ENCODE measurements at places on chromosomes 4 and X.
A peak's percentile ranks its signal among the peaks of the same experiment; 100 is the strongest.

DNA sequence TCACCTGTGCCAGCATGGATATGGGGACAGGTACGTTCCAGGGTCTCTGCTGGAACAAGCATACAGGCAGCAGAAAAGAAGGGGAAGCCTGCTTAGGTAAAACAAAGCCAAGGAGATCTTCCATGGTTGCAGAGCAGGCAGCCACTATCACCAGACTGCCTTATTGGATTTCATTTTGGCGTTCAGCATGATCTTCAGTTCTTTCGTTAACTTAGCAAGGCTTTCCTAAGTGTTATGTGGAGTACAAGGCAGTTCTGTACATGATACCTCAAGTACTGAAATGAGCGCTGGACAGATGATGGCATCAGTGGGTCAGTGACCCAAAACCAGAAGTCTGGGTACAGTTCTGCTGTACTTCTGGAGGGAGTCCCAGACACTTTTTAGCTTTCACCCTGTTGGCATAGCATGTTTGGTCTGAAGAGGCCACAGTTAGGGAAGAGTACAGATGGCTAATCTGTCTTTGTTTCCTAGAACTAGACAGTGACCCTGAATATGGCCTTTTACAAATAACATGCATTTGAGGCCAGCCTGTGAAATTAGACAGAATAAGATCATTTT, 8.9 kb downstream of the SMIM20 start:
- DNase-seq, result no peak

- no peak for DNase-seq
Measured at GRCh38 chr4:78592088-78592783, 40.7 kb downstream of the ANXA3 start.

DNA sequence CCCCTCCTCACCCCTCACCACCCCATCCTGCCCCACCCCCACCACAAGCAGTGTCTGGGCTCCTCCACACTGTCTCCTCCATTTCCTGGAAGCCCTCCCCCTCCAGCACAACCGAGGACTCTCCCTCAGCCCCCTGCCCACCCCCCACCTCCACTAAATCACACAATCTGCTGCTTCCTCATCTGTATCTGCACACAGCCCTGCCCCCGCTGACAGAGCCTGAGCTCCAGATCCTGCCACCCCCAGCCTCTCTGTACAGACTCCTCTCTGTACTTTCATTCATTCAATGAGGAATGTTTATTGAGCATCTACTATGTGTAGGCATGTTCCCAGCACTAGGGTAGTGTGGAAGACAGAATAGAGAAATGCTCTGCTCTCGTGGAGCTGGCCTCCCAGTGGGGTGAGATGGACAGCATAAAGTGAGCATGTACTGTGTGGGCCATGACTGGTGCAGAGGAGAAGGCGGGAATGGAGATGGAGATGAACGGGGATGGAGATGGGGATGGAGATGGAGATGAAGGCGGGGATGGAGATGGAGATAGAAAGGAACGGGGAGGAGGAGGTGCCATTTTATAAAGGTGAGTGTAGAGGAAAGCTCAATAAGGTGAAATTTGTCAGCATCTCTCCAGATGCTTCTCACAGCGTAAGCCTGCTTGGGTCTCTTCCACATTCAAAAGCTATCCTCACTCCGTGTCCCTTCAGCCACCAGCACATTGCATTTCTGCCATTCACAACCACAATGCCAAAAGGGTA, 2.5 kb upstream of the PPP2R2C start:
- no peak for DNase-seq

DNA sequence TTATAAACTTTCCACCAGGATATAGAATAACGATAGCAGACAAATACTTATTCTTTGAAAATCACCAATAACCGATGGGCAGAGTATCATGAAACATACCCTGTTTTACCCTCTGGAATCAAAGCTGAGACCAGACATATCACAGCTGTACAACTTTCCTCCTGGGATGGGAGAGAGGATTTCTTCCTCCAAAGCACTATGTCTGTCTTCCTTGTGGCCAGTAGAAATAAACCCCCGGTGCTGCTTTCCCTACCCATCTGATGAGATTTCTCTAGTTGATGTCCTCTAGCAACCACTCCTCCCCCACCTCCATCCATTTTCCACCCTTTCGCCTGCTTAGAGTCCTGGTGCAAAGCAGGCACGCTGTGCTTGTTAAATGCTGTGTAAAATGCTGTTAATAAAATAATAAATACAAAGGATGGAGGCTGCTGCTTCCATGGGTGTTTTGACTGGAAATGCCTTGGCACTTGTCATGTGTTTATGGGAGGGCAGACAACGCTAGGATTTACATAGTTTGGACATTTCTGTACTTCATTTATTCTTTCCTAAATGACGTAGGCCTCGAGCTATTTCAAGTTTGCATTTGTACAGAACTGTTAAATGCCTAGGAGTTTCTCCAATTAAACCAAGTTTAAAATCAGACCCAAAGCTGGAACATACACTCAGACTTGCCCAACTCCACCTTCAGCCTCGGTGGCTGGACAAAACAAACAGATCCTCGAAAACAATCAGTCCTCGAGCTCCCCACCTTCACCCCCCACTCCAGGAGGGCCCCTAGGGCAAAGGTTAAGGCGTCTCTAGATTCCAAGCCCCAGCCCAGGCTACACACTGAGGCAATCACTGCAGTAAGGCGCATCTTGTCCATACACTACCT, 10.1 kb downstream of the BCOR start:
- no peak for DNase-seq

- no peak for DNase-seq
Measured at GRCh38 chr4:7390336-7390735, 44.4 kb downstream of the PSAPL1 start.

DNA sequence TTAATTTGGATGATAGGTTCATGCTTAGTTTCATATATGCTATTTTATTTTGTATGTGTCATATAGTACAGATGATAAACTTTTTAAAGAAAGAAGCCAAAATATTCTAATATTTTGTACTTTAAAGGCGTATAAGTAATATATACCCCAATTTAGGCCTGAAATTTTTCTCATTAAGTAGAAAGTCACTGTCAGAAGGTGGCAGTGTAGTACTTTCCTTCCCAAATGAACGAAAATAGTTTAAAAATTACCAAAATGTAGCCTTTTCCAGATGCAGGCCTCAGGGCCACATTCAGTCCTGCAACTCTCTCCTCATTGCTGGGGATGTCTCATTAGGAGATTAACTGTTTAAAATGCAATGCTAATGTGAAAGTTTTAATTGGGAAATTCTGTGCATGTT, 1263.6 kb downstream of the C4orf33 start:
- DNase-seq, result peak; percentile 4

DNA sequence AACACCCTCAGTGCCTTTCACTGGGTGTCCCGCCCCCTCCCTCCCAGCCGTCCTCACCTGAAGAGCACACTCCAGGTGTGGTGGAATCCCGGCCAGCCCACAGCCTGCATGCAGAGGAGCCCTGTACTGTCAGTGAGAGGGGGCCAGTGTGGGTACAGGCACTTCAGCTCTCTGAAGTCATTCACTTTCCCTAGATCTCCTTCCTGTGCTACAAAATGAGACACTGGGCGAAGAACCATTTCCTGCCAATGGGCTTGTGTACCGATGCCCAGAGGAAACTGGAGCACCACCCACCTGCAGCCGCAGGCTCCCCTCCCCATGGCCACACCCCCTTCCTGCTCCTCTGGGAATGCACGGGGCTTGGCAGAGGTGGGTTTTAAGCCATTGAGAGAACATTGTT, 73.9 kb upstream of the C4orf50 start:
- DNase-seq, result no peak

DNA sequence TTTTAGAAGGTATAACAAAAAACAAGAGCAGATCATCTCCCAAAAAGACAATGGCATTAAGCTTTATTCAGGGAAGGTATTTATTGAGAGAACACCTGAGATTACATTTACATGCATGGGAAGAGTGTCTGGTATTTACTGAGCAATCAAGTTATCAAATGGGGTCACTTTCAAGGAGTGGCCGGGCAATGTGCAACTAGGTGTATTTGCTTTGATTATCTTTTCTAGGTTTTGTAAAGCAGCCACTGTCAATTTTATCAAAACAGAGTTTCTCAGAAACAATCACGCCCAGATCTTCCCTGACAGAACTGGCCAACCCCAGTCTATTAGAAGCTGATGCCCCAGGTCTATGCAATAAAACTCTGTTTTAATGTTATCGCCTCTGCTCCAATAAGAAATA, 169.5 kb downstream of the GLRA2 start:
- DNase-seq, result no peak

DNA sequence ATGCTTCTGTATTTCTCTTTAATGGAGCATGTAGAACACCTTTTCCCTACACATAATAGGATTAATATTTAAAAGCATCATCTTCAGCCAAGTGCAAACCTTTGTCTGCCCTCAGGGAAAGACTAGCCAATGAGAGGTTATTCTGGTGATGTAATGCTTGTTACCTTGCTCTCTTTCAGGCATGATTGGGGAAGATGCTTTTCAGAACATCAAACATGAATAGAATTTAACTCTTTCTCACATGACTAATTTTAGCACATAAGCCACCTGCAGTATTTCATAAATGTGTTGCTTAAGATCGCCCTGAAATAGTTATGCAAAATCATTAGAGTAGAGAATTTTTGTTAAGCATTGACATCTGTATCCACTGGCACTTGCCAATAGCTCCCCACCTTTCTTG, 10.7 kb upstream of the EPGN start:
- no peak for DNase-seq

- DNase-seq, result no peak
Measured at GRCh38 chr4:102116121-102116520, 229.2 kb downstream of the SLC39A8 start.

- no peak for DNase-seq
Measured at GRCh38 chr4:147139455-147140198, 194.0 kb upstream of the TTC29 start.

- DNase-seq, result no peak
Measured at GRCh38 chr4:38687571-38688011, 23.6 kb downstream of the KLF3 start.

GRCh38 chr4:87540146-87541058, 11.2 kb upstream of the SPARCL1 start:
- peak; percentile 87 for DNase-seq

DNA sequence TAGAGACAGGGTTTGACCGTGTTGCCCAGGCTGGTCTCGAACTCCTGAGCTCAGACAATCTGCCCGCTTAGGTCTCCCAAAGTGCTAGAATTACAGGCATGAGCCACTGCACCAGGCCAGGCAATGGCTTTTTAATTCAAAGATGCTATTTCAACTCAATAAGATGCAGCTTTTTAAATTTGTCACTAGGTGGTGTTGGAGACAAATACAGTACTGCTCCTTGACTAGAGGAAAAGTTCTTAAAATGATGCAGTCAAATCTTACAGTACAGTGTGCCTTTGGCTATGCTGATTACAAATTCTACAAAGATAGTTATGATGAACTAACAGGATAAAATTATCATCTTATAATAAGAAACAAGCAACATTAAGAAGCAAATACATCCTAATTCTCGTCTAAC, 441.1 kb downstream of the KCNIP4 start:
- no peak for DNase-seq

- peak; percentile 13 for DNase-seq
Measured at GRCh38 chrX:152817078-152817764, 13.3 kb downstream of the CETN2 start.

DNA sequence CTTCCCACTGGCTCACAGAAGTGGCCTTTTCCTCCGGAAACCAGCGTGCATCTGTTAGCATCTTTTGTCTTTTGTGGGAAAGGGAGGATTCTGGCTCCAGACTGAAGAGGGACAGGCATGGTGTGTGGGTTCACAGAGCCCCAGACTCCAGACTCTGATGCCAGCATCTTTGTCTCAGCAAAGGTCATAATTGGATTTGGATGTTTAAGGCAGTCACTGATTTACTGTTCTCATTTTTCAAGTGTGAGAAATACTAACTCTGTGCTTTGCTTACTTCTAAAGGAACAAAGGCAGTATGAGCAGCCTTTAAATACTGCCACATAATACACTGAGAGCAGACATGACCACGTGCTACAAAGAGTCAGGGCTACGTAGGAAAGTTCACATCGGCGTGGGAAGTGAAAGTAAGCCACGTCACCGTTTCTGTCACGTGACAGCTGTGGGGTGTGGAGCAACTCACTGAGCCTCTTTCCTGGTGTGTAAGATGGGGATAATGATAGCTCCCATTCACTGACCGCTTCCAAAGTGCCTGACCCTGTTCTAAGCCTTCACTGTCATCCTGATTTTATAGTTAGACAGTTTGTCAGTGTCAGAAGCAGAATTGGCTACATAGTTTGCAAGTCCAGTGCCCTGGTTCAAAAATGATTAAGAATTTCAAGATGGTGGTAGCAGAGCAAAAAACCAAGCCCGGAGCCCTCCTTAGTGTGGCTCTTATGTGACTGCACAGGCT, 24.8 kb upstream of the TMSB4X start:
- peak; percentile 73 for DNase-seq

- DNase-seq, result no peak
Measured at GRCh38 chrX:104324461-104325212, 69.9 kb upstream of the ESX1 start.

- no peak for DNase-seq
Measured at GRCh38 chrX:46169808-46170207, 375.4 kb downstream of the ZNF674 start.

GRCh38 chrX:9493936-9494335, 29.1 kb downstream of the TBL1X start:
- no peak for DNase-seq

GRCh38 chrX:48530736-48531135, 8.8 kb upstream of the TBC1D25 start:
- no peak for DNase-seq

DNA sequence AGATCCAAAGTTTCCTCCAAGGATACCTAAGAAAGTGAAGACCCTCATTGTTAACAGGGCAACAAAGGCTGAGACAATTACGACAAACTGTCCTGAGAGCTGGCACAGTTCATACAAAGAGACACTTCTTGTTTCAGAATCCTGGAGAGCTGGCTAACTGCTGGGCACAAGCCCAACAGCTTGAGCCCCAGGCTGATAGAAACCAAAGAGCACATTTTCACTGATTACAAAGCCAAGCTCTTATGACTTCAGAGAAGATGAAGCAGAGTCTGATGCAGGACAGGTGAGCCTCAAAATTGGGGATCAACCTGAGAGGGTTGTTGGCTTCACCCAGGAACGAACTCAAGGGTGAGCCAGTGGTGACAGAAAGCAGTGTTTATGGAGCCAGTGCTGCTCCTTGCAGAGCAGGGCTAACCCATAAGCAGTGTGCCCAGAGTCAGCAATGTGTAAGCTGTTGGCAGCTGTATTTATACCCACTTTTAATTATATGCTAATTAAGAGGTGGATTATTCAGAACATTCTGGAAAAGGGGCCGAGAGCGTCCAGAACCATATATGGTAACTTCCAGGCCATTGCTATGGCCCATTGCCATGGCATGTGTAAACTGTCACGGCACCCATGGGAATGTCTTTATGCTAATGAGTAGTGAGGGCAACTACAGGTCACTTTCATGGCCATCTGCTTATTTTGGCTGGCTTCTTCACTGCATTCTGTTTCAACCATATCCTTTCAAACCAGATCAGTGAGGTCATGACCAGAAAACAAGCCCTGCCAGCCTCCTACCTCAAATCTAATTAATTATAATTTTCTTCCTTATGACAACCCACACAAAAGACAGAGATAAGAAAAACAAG, 183.7 kb downstream of the EVC2 start:
- DNase-seq, result peak; percentile 43

GRCh38 chr4:164508771-164509170, 245.2 kb upstream of the SMIM31 start:
- no peak for DNase-seq

- peak; percentile 1 for DNase-seq
Measured at GRCh38 chr4:55949482-55949802, 697 bp downstream of the CEP135 start.

All from hindlimb muscle (tissue), 1 donor.